ENCODE measurements at places on chromosomes 5 and 9.

DNA sequence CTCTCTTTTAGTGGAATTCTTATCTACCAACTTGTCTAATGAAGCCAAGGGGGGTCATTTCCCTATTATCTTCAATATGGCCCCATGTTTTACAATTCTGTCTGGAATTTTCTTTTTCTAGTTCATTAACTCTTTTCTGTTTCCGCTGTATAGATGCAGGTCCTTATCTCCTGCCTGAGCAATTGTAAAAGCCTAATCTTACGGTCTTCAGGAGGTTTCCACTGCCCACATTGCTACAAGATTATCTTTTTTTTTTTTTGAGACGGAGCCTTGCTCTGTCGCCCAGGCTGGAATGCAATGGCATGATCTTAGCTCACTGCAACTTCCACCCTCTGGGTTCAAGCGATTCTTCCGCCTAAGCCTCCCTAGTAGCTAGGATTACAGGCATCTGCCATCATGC lies 132.3 kb downstream of the UNC13B start:
- DNase-seq, result no peak

DNA sequence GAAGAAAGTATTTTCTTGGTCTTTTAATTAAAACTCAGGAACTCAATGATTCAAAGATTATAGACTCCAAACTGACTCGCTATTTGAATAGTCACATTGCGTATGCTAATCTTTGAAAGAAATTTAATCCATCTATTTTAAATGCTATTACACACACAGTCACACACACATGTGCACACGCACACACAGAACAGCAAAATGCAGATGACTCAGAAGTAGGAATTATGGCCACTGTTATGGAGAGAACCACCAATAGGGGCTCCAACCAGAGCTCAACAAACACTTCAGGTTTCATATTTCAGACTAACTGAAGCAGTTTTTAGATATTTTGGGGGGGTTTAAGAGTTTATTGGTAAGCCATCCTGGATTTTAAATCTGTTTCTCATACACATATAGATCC lies 1917.9 kb downstream of the EFNA5 start:
- DNase-seq, result no peak

GRCh38 chr5:135353952-135354721 lies 44.9 kb downstream of the MACROH2A1 start:
- no peak for DNase-seq

DNA sequence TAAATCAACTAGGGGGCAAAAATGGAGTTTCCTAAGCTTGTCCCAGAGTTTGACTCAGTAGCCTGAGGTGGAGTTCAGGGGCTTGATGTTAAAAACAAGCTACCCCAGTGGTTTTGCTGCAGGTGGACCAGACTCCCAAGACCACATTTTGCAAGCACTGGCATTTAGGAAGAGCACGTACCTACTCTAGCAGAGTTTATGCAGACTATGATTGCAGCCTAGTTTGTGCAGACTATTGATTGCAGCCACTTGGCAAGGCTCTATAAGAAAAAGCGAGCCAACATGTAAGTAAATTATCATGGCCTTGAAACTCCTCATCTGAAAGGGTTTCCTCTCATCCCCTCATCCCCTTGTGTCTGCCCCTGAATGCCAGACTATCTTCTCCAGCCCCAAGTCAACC lies 102.0 kb upstream of the CCDC152 start:
- no peak for DNase-seq

- DNase-seq, result no peak
These were observed 82.8 kb downstream of the PLPP1 start for GRCh38 chr5:55451976-55452375.

DNA sequence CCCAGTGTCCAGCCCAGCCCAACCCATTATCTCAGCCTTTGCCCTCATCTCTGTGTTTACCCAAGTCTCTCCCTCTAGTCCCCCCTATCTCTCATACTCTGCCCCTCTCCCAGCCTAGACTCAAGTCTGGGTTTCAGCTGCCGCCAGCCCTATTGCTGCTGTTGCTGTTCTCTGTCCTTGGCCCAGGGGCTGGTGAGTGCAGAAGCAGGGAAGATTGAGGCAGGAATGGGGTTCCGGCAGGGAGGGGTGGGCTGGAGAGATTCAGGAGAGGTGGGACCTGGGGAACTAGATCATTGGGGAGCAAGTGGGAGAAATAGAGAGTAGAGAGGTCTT lies 702 bp downstream of the TMEM8B start:
- DNase-seq, result no peak

DNA sequence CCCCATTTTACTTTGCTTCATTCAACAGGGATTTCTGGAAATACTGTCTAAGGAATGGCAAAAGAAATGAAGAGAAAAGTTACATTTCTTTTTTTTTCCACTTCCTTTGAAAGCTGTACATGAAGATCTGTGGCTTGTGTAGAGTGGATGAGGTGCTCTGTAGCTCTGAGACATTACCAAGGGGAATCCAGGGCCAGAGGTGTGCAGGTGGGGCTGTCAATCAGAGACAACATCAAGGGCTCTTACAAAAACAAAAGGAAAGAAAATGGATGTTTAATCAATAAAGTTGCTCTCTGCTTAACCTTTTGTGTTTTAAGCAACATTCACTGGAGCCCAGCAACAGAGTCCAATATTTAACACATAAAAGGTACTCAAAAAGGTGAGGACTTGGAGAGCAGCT lies 391.1 kb downstream of the TMEM38B start:
- no peak for DNase-seq

- no peak for DNase-seq
These were observed 461.1 kb upstream of the DAP start for GRCh38 chr5:11222169-11222568.

- DNase-seq, result no peak
These were observed 14.6 kb downstream of the DAPK1 start for GRCh38 chr9:87512311-87512710.

DNA sequence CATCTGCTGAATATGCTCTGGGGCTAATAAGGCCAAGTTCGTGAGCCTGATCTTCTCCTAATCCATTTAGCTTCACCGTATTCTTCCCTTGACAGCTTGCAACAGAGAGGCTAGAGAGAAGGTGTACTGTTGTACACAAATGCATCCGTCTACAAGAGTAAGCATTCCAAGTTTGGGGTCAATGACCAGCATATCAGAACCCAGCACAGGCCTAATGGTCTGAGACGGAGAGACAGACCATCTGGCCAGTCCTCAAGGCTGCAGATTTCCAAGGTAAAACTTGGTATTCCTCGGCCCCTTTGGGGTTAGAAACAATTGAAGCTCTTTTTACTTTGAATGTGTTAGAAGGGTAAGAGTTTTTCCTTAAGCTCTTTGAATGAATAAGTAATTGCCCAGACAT lies 481.2 kb upstream of the KLF4 start:
- DNase-seq, result no peak

DNA sequence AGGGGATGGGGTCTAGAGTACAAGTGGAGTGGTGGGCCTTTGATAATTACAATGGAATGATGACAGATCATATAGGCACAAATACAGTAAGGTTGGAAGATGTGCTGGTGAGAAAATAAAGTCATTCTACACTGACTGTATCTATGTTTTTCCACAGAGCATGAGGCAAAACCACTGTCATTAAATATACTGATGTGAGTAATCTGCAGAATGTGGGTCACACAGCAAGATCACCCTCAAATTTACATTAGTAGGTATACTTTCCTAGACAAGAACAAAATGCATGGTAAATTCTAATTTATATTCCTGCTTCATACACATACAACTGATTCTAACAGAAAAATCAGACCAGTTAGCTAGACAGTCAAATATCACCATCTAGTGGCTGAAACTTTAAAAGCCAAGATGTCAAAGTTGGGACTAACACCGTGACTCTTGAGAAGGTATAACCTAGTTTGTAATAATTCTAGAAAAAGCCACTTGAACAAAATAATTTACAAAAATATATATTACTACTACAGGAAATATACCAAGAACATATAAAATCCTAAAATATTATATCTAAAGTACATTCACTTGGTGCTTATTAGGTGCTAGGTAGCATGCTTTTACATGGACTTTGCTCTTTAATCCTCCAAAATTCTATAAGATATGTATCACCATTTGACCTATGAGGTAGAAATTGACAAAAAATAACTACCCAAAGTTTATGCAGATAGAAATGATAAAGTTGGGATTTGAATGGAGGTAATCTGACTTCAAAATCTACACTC lies 19.5 kb downstream of the TTC33 start:
- DNase-seq, result no peak

GRCh38 chr5:78974011-78974410 lies 11.1 kb downstream of the ARSB start:
- no peak for DNase-seq

DNA sequence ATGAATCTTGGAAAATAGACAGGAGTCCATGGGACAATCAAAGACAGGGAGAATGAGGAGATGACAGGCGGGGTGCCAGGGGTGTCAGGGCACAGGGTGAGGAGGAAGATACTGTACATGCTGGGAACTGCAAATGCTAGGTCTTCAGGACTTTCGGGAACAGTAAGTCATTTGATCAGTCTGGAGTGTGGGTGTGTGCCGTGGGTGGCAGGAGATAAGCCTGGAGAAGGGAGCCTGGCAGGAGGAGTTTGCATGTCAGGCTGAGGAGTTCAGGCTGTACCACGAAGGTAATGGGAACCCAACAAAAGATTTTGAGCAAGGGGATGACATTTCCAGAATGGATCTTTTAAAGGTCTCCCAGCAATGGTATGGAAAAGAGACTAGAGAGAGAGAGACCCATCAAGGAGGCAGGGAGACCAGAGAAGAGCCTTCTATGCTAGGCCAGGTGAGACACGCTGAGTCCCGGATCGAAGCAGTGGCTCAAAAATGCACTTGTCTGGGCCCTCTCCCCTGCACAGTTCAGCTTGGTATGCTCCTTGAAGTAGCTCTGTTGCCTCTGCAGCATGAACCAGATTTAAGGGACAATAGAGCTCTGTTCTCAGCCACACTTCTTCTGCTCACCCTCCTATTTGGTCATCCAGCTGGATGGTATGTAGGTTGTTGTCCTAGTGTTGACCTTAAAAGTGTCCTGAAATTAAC lies 77.0 kb upstream of the FER start:
- DNase-seq, result no peak

DNA sequence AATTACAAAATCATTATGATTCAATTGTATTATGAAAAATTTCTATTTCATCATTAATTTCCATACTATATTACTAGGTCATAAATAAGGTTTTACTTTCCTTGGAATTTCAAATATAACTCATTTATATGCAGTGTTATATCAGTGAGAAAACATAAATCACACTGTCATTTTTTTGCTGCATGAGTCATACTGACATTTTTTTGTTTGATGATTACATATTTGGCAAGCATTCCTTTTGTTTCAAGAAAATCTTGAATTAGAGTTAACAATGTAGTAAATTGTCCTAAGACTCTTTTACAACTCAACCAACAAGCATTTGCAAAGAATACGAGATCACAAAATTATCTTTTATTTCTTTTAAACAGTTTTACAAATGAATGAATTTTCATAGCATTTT lies 298.4 kb upstream of the SEMA6A start:
- DNase-seq, result no peak

GRCh38 chr5:93653716-93654115 lies 70.7 kb downstream of the NR2F1 start:
- DNase-seq, result no peak

DNA sequence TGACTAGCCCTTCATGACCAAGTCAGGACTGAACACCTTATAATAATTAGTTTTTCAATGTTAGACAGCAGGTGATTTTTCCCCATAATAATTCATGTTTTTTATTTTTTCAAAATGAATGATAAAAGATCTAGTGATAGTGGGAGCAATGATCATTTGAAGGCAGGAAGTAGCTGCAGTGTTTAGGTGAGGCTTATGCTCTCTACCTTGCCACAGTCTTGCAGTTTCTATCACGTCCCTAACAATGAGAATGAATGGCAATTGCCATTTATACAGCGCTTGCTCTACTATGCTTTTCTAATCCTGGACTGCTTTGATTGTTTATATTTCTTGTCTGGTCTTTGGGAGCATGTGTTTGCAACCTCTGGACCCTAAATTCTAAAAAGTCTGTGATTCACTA lies 367.8 kb upstream of the RIOK2 start:
- DNase-seq, result no peak

DNA sequence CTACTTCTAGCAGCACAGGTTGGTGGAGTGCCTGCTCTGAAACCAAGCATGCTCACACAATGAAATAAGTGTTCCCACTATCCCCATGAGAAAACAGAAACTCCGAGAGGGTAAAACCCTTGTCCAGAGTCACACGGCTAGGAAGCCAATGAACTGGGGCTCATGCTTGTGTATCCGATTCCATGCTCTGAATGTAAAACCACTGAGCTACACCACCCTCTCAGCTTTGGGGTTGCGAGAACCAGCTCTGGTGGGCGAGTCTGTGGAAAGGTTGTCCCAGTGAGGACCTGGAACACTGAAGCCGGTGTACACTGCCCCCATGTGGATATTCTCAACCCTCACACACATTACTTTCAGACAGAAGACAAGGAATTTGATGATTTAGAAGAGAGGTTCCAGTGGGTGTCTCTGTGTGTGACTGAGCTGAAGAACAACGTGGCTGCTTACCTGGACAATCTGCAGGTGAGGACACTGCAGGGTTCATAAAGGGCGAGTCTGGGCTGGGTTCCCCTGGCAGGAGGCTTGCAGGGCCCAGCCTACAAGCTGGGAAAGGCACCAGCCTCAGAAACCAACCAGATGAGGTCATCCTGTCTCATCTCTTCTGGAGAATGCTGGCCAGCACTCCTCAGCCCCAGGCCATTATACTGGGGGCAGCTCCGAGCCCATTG lies 37.4 kb downstream of the ARHGEF37 start:
- DNase-seq, result no peak

DNA sequence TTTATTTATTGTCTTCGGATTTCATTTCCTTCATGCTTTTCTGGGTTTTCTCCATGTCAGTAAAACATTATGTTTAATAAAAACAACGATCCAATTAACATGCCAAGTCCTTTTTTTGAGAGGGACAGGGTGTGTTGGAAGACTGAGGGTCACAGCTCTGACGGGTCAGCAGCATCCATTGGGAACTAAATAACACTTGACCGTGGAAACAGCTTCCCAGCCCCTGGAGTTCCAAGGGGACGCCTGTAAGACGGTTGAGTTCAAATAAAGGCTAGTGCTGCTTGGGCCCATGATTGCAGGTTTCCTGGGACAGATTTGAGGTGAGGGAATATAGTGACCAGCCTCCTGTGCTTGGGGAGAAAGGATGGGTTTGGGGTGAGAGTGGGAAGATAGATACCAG lies 30.4 kb upstream of the NEURL1B start:
- no peak for DNase-seq

- DNase-seq, result no peak
These were observed 125.5 kb downstream of the DCP2 start for GRCh38 chr5:113102121-113102531.

Data from activated CD8-positive, alpha-beta memory T cell treated with anti-CD3 and anti-CD28 coated beads for 1 hour (primary cell).